ENCODE measurements at places on chromosomes 11 and 22.

GRCh38 chr11:109016724-109017123 lies 351.9 kb downstream of the DDX10 start:
- DNase-seq, result no peak

- DNase-seq, result no peak
These were observed 41.9 kb downstream of the LRP5 start for GRCh38 chr11:68354148-68354872.

- DNase-seq, result no peak
These were observed 94.0 kb downstream of the AMBRA1 start for GRCh38 chr11:46499821-46500220.

DNA sequence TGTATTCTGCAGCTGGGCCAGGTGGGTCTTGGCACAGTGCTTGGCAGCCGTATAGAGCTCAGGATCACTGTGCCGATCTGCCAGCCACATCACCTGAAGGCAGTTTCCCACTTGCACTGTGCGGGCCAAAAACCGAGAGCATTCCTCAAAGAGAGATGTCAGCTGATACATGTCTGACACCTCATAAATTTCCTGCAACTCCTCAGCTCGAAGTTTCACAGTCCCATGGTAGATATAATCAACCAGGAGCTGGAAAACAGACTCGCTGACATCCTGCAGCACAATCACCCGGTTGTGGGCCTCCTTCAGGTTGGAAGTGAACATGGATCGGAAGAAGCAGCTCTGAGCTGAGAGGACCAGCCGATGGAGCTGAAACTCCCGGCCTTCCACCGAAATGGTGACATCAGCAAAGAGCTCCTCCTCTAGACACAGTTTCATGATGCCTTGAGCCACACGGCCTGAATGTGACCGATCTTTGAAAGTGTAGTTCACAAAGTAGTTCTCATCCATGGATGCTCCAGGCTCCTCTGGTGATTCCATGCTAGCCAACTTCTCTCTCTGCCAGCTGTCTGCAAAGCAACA lies 1.2 kb downstream of the KBTBD4 start:
- no peak for DNase-seq

GRCh38 chr22:33874206-33874605 lies 46.1 kb downstream of the LARGE1 start:
- DNase-seq, result no peak

DNA sequence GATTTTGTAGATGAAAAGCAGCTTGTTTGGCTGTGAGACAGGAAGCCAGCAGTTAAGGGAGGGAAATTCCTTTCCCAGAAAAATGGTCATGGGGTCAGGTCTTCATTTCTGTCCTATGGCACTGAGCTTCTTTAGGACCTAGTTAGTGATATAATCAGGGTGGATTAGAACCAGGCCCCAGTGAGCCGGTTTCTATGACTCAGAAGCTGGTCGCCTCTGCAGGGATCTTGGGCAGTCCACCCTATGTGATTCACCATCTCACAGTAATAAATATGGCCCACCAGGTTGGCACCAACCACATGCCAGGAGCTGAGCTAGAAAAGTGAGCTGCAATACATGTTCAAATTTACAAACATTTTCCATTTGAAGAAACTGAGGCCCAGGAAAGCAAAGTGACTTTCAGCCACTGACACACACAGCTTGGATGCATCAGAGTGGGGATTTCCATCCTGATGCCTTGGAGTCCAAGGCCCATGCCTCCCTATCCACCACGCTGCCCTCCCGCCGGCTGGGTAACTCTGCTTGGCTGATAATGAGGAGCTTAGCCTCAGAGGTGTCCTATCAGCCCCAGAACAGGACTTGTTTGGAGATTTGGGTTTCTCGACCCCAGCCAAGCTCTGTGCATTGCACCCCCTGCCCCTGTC lies 42.0 kb downstream of the CD82 start:
- no peak for DNase-seq

- no peak for DNase-seq
These were observed 3.0 kb downstream of the INPPL1 start for GRCh38 chr11:72227316-72228228.
